ENCODE measurements at places on chromosomes 4 and X. TPM values are rescaled to one million over a fixed set of nuclear protein-coding genes. Genes with fewer than 3 reads are reported as not detected.

DNA sequence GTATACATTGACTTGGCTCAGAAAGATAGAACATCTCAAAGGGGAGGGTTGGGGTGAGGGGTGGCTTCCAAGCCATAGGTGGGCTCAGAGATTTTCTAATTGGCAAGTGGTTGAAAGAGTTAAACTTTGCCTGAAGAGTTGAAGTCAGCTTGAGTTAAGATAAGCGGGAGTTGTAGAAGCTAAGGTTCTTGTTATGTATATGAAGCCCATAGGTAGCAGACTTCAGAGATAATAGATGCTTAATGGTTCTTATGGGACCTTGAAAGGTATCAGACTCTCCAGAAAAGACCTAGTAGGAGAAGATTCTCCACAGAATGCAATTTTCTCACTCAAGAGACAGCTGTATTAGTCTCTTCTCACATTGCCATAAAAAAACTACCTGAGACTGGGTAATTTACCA, 599.1 kb upstream of the CPEB2 start:
- no peaks in the 10 kb centered on the region for H3K36me3 ChIP-seq
- H3K27me3 ChIP-seq, result no peaks in the 10 kb centered on the region
- no peak overlapping the region for H3K4me3 ChIP-seq

HELQ gene
- total RNA-seq, result 18.4 TPM

INPP4B gene
- total RNA-seq, result 11.8 TPM

MAGED4B gene
- 6.2 TPM for total RNA-seq

USO1 gene
- 64.2 TPM for total RNA-seq

GRCh38 chr4:61772126-61772525, 572.0 kb downstream of the ADGRL3 start:
- DNase-seq, result no peak
- no peak overlapping the region for H3K4me3 ChIP-seq
- no peaks in the 10 kb centered on the region for H3K36me3 ChIP-seq
- H3K4me1 ChIP-seq, result no peaks in the 10 kb centered on the region
- H3K27me3 ChIP-seq, result no peaks in the 10 kb centered on the region

- H3K27me3 ChIP-seq, result no peaks in the 10 kb centered on the region
- DNase-seq, result no peak
- H3K27ac ChIP-seq, result no peak overlapping the region
- no peak overlapping the region for H3K4me3 ChIP-seq
- H3K4me1 ChIP-seq, result no peaks in the 10 kb centered on the region
These were observed 13.2 kb downstream of the MTTP start for GRCh38 chr4:99587803-99588202.

KCND1 gene
- total RNA-seq, result 2.3 TPM

- no peak overlapping the region for H3K27ac ChIP-seq
- DNase-seq, result no peak
- no peak overlapping the region for H3K4me3 ChIP-seq
- peaks cover 6% of the 10 kb centered on the region for H3K36me3 ChIP-seq
These were observed 47.1 kb downstream of the SLC9A6 start for GRCh38 chrX:136032370-136032769.

GRCh38 chrX:49212861-49213260, 12.9 kb upstream of the SYP start:
- no peaks in the 10 kb centered on the region for H3K36me3 ChIP-seq
- no peak for DNase-seq
- H3K4me3 ChIP-seq, result no peak overlapping the region
- no peaks in the 10 kb centered on the region for H3K27me3 ChIP-seq
- no peaks in the 10 kb centered on the region for H3K4me1 ChIP-seq

EMCN gene
- 46.1 TPM for total RNA-seq

DNA sequence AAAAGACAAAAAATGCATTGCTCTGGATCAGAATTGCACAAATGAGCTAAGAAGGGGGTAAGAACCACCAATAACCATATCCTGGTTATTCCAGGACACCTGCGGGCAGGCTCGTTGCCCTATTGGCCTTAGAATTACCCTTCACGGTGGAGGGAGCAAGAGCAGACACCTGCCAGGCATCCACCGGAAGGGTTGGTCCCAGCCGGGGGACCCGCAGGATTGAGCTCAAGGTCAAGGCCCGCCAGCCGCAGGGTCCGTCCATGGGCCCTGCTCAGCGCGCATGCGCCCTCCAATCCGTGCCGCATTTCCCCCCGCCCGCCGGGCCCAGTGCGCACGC, 575 bp downstream of the SLC25A6 start:
- no peaks in the 10 kb centered on the region for H3K36me3 ChIP-seq
- H3K4me1 ChIP-seq, result peaks cover 13% of the 10 kb centered on the region
- no peak for DNase-seq
- peak overlapping the region; percentile 99 for H3K4me3 ChIP-seq

- H3K4me1 ChIP-seq, result peaks cover 52% of the 10 kb centered on the region
- H3K4me3 ChIP-seq, result peak overlapping the region; percentile 71
- peak overlapping the region; percentile 89 for H3K27ac ChIP-seq
- H3K27me3 ChIP-seq, result no peaks in the 10 kb centered on the region
These were observed 586 bp downstream of the BCAP31 start for GRCh38 chrX:153723351-153724251.

DNA sequence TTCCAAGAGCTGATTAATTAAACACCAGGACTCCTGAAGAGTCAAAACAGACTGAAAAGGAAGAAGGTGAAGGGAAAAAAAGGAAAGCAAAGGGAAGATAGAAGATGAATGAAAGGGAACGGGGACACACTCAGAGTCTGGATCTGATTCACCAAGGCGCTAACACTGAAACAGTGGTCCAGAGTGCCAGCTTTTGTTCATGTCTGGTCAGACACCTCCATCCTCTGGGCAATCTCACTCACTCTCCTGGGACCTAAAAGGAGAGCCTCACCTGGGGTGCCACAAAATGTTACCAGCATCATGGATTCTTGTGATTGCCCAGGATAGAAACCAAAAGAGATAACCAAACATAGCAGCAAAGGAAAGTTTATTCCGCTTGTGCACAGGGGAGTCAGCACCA, 120.3 kb upstream of the AFF2 start:
- no peaks in the 10 kb centered on the region for H3K4me1 ChIP-seq
- no peak overlapping the region for H3K27ac ChIP-seq
- H3K36me3 ChIP-seq, result no peaks in the 10 kb centered on the region
- no peaks in the 10 kb centered on the region for H3K27me3 ChIP-seq
- no peak for DNase-seq

- DNase-seq, result no peak
- H3K4me3 ChIP-seq, result no peak overlapping the region
- H3K4me1 ChIP-seq, result no peaks in the 10 kb centered on the region
- H3K36me3 ChIP-seq, result no peaks in the 10 kb centered on the region
These were observed 6.8 kb upstream of the CD99L2 start for GRCh38 chrX:150905293-150905692.

LIMCH1 gene
- 169 TPM for total RNA-seq

GRCh38 chr4:144353292-144353691, 212.8 kb upstream of the GYPA start:
- H3K4me1 ChIP-seq, result no peaks in the 10 kb centered on the region
- no peak overlapping the region for H3K27ac ChIP-seq
- no peaks in the 10 kb centered on the region for H3K27me3 ChIP-seq
- H3K4me3 ChIP-seq, result no peak overlapping the region

- H3K4me3 ChIP-seq, result no peak overlapping the region
- no peak for DNase-seq
- H3K27me3 ChIP-seq, result no peaks in the 10 kb centered on the region
- H3K4me1 ChIP-seq, result no peaks in the 10 kb centered on the region
- no peaks in the 10 kb centered on the region for H3K36me3 ChIP-seq
These were observed 11.9 kb downstream of the AR start for GRCh38 chrX:67555578-67556203.

GRCh38 chr4:129239088-129239487, 143.1 kb downstream of the C4orf33 start:
- H3K4me1 ChIP-seq, result no peaks in the 10 kb centered on the region
- no peak overlapping the region for H3K4me3 ChIP-seq
- DNase-seq, result no peak
- H3K36me3 ChIP-seq, result no peaks in the 10 kb centered on the region

DNA sequence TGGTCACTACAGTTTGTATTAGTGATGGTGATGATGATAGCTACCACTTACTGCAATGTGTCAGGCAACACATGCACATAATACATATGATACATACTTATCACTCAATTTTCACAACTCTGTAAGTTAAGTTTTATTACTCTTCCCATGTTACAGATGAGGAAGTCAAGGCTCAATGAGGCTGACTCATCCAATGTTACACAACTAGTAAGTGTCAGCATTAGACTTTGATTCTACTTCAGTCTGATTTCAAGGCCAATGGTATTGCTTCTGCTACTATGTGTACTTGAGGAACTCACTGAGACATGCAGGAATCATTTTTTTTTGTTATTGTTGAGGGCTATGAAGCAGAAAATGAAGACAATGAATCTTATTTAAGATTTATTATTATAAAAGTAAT, 96.4 kb upstream of the TRPC5OS start:
- H3K4me3 ChIP-seq, result no peak overlapping the region
- DNase-seq, result no peak
- no peaks in the 10 kb centered on the region for H3K4me1 ChIP-seq
- no peaks in the 10 kb centered on the region for H3K27me3 ChIP-seq
- no peak overlapping the region for H3K27ac ChIP-seq

UGT2B11 gene
- total RNA-seq, result not detected

DNA sequence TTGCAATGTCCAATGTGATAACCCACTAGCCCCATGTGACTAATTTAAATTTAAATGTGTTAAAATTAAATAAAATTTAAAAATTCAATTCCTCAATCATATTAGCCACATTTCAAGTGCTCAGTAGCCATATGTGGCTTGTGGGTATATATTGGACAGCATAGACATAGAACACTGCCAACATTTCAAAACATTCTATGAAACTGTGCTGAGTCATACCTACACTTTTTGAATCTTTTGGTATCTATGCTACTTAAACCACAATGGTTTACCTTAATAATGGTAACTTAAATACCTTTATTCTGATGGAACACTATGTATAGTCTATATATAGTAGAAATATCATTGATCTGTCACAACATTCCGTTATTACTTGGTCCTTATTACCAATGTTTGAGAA, 223.4 kb upstream of the ATOH1 start:
- no peaks in the 10 kb centered on the region for H3K4me1 ChIP-seq
- H3K27me3 ChIP-seq, result no peaks in the 10 kb centered on the region
- no peak overlapping the region for H3K4me3 ChIP-seq
- DNase-seq, result no peak
- H3K36me3 ChIP-seq, result no peaks in the 10 kb centered on the region

ALPK1 gene
- 38.5 TPM for total RNA-seq

GRCh38 chrX:39309721-39310152, 508.5 kb downstream of the MID1IP1 start:
- H3K4me3 ChIP-seq, result no peak overlapping the region
- no peak overlapping the region for H3K27ac ChIP-seq
- no peaks in the 10 kb centered on the region for H3K4me1 ChIP-seq
- no peaks in the 10 kb centered on the region for H3K27me3 ChIP-seq
- no peak for DNase-seq
- H3K36me3 ChIP-seq, result no peaks in the 10 kb centered on the region

GRCh38 chrX:81354954-81355353, 153.1 kb downstream of the SH3BGRL start:
- no peaks in the 10 kb centered on the region for H3K27me3 ChIP-seq
- H3K4me1 ChIP-seq, result no peaks in the 10 kb centered on the region
- no peak overlapping the region for H3K4me3 ChIP-seq
- DNase-seq, result no peak
- H3K27ac ChIP-seq, result no peak overlapping the region

- no peaks in the 10 kb centered on the region for H3K27me3 ChIP-seq
- no peaks in the 10 kb centered on the region for H3K36me3 ChIP-seq
- H3K4me1 ChIP-seq, result no peaks in the 10 kb centered on the region
- no peak overlapping the region for H3K27ac ChIP-seq
- H3K4me3 ChIP-seq, result no peak overlapping the region
These were observed 96.8 kb downstream of the FNIP2 start for GRCh38 chr4:158865520-158866177.

CYSLTR1 gene
- 2.8 TPM for total RNA-seq

DNA sequence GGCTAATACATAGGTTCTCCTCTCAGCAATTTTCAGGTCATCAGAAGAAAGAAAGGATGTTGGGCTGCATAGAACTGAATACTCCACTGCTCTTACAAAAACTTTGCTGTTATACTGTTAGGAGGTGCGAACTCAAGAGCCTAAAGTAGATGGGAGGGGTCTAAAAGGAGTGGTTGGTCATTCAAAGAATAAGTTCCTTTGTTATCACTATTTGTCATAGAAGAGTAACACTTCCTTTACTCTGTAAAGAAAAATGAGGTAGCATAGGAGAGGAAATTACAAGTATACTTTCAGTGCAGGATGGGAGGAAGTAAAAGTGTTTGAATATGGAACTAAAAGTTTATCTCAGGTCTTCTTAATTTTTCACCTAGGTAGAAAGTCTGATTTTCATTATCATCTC, 61.5 kb downstream of the CCNI start:
- no peaks in the 10 kb centered on the region for H3K4me1 ChIP-seq
- H3K4me3 ChIP-seq, result no peak overlapping the region
- no peaks in the 10 kb centered on the region for H3K27me3 ChIP-seq
- H3K27ac ChIP-seq, result no peak overlapping the region
- DNase-seq, result no peak

DNA sequence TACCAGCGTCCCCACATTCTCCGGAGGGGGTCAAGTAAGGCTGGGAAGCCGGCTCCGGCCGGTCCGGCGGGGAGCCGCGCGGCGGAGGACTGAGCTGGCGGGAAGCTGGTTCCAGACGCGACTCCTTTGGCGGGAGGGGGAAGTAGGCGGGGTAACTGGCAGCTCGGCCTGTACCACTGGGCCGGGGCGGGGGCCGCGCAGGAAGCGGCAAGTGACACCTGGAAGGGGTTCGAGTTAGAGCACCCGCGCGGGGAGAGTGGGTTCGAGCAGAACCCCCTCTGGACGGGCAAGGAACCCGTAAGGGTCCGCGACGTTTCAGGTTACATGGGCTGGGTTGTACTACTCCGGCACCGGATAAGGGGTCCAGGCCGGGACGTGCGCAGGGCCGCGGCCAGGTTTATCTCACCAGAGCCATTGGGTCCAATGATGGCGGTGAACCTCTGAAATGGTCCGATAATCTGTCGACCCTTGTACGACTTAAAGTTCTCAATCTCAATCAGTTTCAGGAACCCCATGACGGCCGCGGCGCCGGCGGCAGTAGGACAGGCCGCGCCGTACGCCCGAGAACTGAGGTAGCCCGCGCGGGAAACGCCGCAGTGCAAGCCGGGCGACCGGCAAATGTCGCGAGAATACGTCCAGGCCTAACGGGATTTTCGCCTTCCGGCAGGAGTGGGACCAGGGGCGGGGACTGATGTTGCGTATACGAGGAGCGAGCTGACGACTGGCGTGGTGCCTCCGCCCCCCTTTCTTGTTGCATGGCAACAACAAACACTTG, at the start of gene SMC1A:
TSS of gene SMC1A (minus strand) at position 569 of the 775 bp plus-strand sequence. CDS start at position 515, 54 bp downstream.
- H3K27me3 ChIP-seq, result no peaks in the 10 kb centered on the region
- H3K36me3 ChIP-seq, result no peaks in the 10 kb centered on the region
- H3K4me3 ChIP-seq, result peak within 1 kb of the TSS; percentile 81
- peak within 1 kb of the TSS; percentile 87 for H3K27ac ChIP-seq
- DNase-seq, result peak; percentile 99

IL15 gene
- 6.4 TPM for total RNA-seq

DNA sequence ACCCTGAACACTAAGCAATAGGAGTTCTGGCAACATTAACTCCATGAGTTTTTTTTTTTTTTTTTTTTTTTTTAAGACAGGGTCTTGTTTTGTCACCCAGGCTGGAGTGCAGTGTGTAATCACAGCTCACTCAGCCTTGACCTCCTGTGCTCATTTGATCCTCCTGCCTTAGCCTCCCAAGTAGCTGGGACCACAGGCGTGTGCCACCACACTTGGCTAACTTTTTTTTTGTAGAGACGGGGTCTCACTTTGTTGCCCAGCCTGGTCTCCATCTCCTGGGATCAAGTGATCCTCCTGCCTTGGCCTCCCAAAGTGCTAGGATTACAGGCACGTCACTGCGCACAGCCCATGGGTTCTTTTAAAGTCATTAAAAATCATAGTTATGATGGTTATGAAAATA, 5.1 kb downstream of the RHOH start:
- no peak for DNase-seq
- H3K4me3 ChIP-seq, result no peak overlapping the region
- no peaks in the 10 kb centered on the region for H3K36me3 ChIP-seq
- H3K4me1 ChIP-seq, result peaks cover 66% of the 10 kb centered on the region
